ENCODE measurements at places on chromosomes 2 and 18.

DNA sequence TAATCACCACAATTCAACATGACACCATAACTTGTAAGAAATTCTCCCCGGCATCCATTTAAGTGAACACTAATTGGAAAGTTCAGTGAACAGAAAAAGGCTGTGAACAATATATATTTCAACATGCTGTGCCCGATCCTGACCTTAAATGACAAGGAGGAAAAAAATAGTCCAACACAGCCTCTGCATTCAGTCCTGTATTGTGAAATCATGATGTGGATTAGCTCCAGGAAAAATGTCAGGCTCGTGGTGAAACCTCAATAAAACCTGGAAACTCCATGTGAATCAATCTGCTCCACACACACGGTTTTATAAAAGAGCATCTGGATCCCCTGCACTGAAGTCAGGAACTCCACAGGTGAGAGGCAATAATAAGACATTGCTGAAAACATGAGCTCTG, 145.4 kb upstream of the SPOPL start:
- peak; percentile 56 for DNase-seq

DNA sequence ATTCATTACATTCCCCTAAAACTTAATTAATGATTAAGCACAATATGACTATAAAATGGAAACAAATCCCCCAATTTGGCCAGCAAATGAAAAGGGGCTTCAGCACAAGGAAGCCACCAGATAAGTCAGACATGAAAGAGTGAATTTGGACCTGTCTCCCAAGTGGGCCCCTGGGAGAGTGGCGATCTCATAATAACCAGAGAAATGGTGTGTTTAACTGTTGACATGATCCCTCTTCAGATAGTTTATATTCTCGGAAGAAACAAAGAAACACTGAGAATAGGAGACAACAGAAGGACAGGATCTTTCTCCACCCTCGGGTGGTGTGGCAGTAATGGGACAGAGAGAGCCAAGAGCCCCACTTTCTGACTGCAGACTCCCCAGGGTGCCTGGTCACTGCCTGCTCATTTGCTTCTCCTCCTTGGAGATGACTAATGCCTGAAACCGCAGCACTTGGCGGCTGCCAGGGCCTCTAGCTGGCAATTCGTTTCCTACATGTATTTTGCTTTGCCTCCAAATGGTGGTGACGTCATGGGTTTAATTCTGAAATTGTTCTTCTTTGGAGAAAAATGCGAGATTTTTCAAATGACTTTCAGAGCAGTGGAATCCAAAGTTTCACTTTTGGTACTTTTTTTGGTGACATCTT, 46.4 kb upstream of the SPP2 start:
- peak; percentile 79 for DNase-seq

DNA sequence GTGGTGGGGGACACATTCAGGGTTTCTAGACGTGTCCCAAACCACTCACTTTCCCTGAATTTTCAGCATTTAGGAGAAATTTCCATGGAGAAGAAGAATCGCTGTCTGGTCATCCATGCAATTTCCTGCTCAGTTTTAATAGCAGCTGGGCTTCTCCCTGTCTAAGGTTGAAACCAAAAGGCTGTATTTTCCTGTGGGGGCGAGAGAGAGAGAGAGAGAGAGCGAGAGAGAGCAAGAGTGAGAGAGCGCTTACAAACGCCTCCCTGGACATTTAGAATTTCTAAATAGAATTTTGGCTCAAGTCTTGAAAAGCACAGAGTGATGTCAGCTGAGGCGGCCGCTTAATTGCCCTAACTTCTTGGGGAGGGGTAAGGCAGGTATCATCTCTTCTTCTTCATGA, 110.8 kb downstream of the SETBP1 start:
- no peak for DNase-seq

- no peak for DNase-seq
Observed at GRCh38 chr2:71216501-71216900, 10.4 kb downstream of the PAIP2B start.

DNA sequence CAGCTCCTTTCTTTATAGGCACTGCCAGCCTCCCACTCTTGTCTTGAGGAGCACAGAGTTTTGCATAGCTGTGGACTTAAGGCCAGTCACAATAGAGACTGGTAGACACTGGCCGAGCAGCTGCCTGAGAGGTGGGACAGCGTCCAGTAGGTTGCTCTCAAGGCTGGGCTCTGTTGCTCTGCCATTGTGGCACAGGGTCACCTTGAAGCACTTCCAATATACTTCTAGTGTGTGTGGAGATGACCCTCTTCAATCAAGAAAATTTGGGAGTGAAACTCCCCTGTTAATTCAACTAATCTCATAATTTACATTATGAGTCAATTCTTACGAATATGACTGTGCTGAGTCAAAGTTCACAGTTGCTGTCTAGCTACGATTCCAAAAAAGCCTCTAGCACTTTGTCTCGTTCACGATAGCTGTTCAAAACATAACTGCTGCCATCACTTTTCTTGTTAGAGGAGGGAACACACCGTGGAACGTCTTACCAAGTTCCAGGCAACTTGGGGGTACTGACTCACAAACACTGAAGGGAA, 636.2 kb downstream of the EPHA4 start:
- DNase-seq, result no peak

- no peak for DNase-seq
Observed at GRCh38 chr2:236889791-236890704, 195.6 kb upstream of the COPS8 start.

GRCh38 chr2:101439716-101440115, 35.2 kb downstream of the RFX8 start:
- DNase-seq, result no peak

GRCh38 chr2:10478916-10479315, 30.8 kb upstream of the ODC1 start:
- no peak for DNase-seq

GRCh38 chr2:112147382-112148168, 9.4 kb downstream of the FBLN7 start:
- DNase-seq, result no peak

DNA sequence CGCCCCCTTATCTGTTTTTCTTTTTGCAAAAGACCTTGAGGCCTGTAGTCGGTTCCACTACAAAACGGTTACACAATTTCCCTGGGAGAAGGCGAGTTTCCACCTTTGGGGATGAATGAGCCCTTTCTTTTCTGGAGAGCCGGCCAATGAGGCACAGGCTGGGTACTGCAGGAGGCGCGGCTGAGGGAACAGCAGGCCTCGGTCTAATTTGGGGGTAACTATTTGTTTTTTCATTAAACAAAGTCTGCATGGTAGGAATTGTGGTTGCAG, 129.2 kb downstream of the MYCN start:
- DNase-seq, result peak; percentile 90

GRCh38 chr18:64403784-64404503, 255.1 kb upstream of the LINC00305 start:
- DNase-seq, result no peak

All from SK-MEL-5 (cell line).